Hepatocyte (in vitro differentiated cells): ENCODE measurements at places on chromosomes 13 and 19. TPM values are rescaled to one million over a fixed set of nuclear protein-coding genes. Genes with fewer than 3 reads are reported as not detected.

DNA sequence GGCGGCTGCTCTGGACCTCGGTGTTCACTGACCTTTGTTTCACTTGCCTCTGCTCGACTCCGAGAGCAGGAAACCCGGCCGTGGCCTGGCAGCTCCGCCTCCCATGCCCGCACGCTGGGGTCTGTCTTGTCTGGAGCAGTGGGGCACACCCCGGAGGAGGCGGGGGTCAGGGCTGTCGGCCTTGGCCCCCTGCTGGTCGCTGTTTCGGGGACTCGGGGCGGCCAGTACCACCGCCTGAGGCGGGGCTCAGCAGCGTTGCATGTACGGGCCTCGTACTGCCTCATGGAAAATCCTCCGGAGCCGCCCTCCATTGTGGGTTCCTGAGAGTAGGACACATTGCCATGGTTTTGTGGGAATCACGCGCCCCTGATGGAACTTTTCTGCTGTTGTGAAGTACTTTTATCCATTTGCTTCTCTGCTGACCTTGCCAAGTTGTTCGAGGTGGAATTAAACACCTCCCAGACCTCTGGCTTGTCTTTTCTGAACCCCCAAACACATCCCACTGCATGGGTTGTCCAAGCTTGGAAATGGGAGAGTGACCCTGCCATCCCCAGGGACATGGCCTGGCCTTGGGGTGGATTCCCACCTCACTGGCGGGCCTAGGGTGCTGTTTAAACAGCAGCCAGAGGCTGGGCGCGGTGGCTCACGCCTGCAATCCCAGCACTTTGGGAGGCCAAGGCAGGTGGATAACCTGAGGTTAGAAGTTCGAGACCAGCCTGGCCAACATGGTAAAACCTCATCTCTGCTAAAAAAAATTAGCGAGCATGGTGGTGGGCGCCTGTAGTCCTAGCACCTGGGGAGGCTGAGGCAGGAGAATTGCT lies 5.5 kb upstream of the NDUFS7 start:
- DNase-seq = no peak
- H3K27ac ChIP-seq = no peak overlapping the region
- no peaks in the 10 kb centered on the region for H3K4me1 ChIP-seq
- no peak overlapping the region for H3K4me3 ChIP-seq
- no peaks in the 10 kb centered on the region for H3K27me3 ChIP-seq
- no peaks in the 10 kb centered on the region for H3K36me3 ChIP-seq

GRCh38 chr19:30371960-30372824 lies at the start of gene ZNF536:
Gene ZNF536, plus strand, starts transcription at chr19:30372384. Its CDS starts 71,179 bp downstream, at chr19:30443563.
- H3K27me3 ChIP-seq = peaks cover 89% of the 10 kb centered on the region
- H3K27ac ChIP-seq = no peak within 1 kb of the TSS
- no peaks in the 10 kb centered on the region for H3K4me1 ChIP-seq
- no peak within 1 kb of the TSS for H3K4me3 ChIP-seq
- no peak for DNase-seq

DNA sequence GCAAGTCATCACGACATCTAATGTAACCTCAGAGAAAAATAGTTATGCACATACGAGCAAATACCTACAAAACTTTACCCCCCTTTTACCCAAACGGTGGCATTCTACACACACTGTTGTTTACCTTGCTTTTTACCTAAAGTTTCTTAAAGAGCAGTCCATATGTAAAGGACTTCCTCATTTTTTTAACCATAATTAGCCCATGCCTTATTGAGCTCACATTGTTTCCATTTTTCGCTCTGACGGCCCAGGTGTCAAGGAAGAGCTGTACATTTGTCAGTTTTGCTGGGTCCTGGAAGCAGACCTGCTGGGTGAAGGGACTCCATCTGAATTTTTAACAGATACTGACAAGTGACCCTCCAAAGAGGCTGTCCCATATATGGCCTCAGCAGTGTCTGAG lies 89.4 kb downstream of the STK24 start:
- H3K4me3 ChIP-seq = no peak overlapping the region
- H3K4me1 ChIP-seq = peaks cover 45% of the 10 kb centered on the region
- H3K27ac ChIP-seq = no peak overlapping the region
- no peaks in the 10 kb centered on the region for H3K36me3 ChIP-seq

DNA sequence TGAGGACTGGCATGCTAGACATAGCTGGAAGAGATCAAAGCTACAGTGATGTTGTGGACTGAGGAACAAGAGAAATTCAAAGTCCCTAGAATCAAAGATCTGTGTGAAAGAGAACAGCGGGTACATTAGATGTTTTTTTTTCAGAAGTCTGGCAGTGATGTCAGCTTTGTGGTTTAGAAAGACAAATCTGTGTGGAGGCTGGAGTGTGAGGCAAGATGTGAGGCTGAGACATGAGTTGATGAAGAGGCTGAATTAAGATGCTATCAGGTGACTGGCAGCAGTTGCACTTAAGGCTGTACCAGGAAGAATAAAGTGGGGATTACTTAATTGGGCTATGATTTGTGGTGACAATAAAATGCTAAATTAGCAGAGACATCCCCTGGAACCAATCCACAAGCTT lies 46.5 kb downstream of the DNAJC3 start:
- no peaks in the 10 kb centered on the region for H3K27me3 ChIP-seq
- no peaks in the 10 kb centered on the region for H3K4me1 ChIP-seq
- DNase-seq = no peak
- peaks cover 4% of the 10 kb centered on the region for H3K36me3 ChIP-seq
- no peak overlapping the region for H3K4me3 ChIP-seq

GRCh38 chr19:39372047-39372802 lies 18.7 kb downstream of the PAF1 start:
- H3K36me3 ChIP-seq = no peaks in the 10 kb centered on the region
- no peak overlapping the region for H3K4me3 ChIP-seq
- H3K27me3 ChIP-seq = no peaks in the 10 kb centered on the region
- DNase-seq = peak; percentile 39

GRCh38 chr19:45848922-45849321 lies 14.0 kb downstream of the SYMPK start:
- no peak overlapping the region for H3K27ac ChIP-seq
- DNase-seq = no peak
- H3K36me3 ChIP-seq = no peaks in the 10 kb centered on the region
- no peaks in the 10 kb centered on the region for H3K27me3 ChIP-seq
- H3K4me3 ChIP-seq = no peak overlapping the region

GRCh38 chr13:103143432-103143831 lies 77.2 kb upstream of the SLC10A2 start:
- H3K4me1 ChIP-seq = no peaks in the 10 kb centered on the region
- no peak overlapping the region for H3K27ac ChIP-seq
- H3K27me3 ChIP-seq = no peaks in the 10 kb centered on the region

DNA sequence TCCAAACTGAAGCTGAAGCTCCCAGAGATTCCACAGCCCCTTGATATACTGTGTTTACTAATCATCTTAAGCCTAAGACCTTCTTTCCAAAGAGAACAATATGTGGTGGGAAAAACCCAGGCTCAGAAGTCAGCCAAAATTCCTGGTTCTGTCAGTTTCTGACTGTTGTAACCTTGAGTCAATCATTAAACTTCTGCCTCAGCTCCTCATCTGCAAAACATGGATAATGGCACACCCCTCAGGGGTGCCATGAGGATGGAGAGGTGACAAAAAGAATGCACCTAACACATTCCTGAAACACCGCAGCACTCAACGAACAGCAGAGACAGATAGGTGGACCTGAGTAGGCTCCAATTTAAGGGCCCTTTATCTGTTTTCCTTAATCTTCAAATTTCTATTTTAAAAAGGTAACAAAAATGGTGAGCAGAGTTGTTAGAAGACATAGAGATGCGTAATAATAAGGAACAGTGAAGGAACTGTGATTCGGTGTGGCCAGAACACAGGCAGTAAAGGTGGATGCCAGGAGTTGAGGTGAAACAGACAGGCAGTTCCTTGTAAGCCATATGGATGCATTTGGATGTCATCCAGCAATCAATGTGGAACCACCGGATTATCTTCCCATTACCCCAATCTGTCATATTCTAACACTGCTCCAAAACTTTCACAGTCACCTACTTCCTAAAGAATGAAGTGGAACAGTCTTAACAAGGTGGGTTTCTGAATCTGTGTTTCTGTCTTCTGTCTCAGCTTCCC lies 56.6 kb upstream of the DOCK9 start:
- DNase-seq = no peak
- H3K4me1 ChIP-seq = peaks cover 2% of the 10 kb centered on the region
- no peaks in the 10 kb centered on the region for H3K36me3 ChIP-seq
- H3K27me3 ChIP-seq = no peaks in the 10 kb centered on the region

DNA sequence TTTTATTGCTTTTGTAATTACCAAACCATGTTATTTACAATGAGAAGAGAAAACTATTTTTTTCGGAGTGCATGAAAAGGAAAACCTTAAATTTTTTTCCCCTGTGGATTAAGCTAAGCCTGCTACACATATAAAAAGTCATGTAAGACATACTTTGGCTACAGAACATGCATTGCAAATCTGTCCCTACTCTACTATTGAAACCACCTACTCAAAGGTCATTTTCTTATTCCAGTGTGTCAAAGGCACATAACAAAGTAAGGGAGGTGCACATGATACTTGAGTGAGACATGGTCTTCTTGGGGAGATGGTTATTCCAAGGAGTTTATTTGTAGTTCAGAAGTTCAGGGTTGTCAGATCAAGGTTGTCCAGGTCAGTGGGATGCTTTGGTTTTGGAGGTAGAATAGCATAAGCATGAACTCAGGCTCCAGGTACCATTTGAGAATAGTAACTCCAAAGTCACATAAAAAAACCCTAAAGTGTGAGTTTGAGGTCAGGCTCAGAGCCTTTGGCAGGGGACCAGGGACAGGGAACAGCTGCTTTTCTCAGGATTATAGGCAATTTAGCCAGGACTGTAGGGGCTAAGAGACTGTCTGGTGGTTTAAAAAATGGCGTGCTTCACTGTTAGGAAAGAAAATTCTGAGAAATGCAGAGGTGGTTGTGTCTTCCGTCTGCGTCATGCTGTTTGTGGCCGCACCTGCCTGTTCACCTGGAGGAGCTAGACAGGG lies 15.4 kb downstream of the FARP1 start:
- H3K4me1 ChIP-seq = peaks cover 12% of the 10 kb centered on the region
- DNase-seq = no peak
- no peak overlapping the region for H3K27ac ChIP-seq

DNA sequence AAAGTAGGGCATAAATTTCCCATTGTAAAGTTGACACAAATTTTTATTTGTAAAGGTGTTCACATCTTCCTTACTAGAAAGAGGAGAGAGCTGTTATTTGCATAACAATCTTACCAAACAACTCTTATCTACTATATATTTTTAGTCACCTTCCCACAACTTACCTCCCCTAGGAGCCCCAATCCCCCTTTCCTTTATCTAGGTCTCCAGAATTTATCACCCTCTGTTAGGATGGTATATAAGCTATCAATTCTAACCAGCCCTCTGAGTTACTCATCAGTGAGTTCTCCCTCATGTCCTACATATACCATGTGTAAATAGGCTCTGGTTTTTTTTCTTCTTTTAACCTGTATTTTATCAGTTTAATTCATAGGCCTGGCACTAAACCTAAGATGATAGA lies 62.2 kb downstream of the DCT start:
- H3K4me1 ChIP-seq = peaks cover 11% of the 10 kb centered on the region
- H3K27ac ChIP-seq = no peak overlapping the region
- no peak overlapping the region for H3K4me3 ChIP-seq
- H3K27me3 ChIP-seq = no peaks in the 10 kb centered on the region
- DNase-seq = no peak
- H3K36me3 ChIP-seq = no peaks in the 10 kb centered on the region

DNA sequence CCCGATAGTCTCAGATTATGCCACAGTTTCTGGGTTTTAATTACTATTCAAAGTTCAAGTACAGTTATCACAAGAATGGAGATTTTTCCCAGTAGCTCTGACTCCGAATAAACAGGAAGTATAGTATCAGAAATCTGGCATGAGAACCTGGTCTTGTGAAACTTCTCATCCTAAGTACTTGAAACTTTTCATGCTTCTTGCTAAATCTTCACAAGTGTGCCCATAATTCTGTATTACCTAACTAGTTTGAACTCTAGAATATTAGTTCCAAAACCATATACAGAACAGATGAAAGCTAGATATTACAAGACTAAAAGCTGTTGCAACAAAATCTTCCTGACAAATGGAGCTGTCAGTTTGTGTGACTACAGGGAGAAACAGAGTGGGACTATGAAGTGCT lies 70.5 kb upstream of the CSNK1A1L start:
- H3K36me3 ChIP-seq = no peaks in the 10 kb centered on the region
- DNase-seq = peak; percentile 33
- H3K4me1 ChIP-seq = no peaks in the 10 kb centered on the region
- no peak overlapping the region for H3K4me3 ChIP-seq
- H3K27ac ChIP-seq = peak overlapping the region; percentile 13
- no peaks in the 10 kb centered on the region for H3K27me3 ChIP-seq

DNA sequence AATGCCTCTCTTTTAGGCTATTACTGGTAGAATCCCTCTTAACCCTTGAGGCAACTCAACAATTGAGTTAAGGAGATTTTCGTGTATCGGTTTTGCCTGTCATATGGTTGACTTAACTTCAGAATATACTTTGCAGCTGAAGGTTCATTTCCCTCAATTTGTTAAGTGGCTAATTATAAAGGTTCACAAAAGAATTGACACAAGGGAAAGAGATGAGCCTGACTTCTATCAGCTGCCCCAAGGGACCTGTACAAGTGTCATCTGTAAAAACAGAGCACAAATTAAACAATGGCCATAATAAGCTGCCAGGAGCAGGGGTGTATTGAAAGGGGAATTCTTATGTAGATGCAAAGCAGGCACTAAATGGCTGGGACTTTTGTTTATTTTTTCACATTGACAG lies 334.8 kb upstream of the OBI1 start:
- no peak overlapping the region for H3K4me3 ChIP-seq
- no peaks in the 10 kb centered on the region for H3K4me1 ChIP-seq
- DNase-seq = no peak
- H3K27ac ChIP-seq = no peak overlapping the region
- no peaks in the 10 kb centered on the region for H3K36me3 ChIP-seq

- H3K27me3 ChIP-seq = no peaks in the 10 kb centered on the region
- H3K4me1 ChIP-seq = peaks cover 12% of the 10 kb centered on the region
- H3K4me3 ChIP-seq = no peak overlapping the region
- H3K27ac ChIP-seq = no peak overlapping the region
- peaks cover 6% of the 10 kb centered on the region for H3K36me3 ChIP-seq
Measured at GRCh38 chr19:36685835-36686234, 1.6 kb upstream of the ZNF567 start.

- peaks cover 22% of the 10 kb centered on the region for H3K4me1 ChIP-seq
- H3K36me3 ChIP-seq = no peaks in the 10 kb centered on the region
- DNase-seq = no peak
- H3K4me3 ChIP-seq = no peak overlapping the region
Measured at GRCh38 chr19:38280030-38280921, 15.9 kb downstream of the SPINT2 start.

GRCh38 chr13:106619688-106620555 lies 52.0 kb upstream of the ARGLU1 start:
- H3K27ac ChIP-seq = no peak overlapping the region
- DNase-seq = peak; percentile 84
- H3K4me3 ChIP-seq = no peak overlapping the region
- no peaks in the 10 kb centered on the region for H3K27me3 ChIP-seq

REX1BD gene
- 105 and 131 TPM in 2 replicates for polyA plus RNA-seq

ADAMTSL5 gene
- 33.6 and 45.5 TPM in 2 replicates for polyA plus RNA-seq

C13orf46 gene
- polyA plus RNA-seq = 0.23 and 0.92 TPM in 2 replicates

PPM1N gene
- polyA plus RNA-seq = 0.59 and 1.4 TPM in 2 replicates

CEBPA gene
- 65.1 and 103 TPM in 2 replicates for polyA plus RNA-seq
